Activated CD4-positive, alpha-beta memory T cell treated with anti-CD3 and anti-CD28 coated beads, Interleukin-2, amount 10 ng/mL, durations not matched to agents 7 days and 5 days (primary cell): ENCODE measurements at places on chromosomes 2 and 18. TPM values are rescaled to one million over a fixed set of nuclear protein-coding genes. Genes with fewer than 3 reads are reported as not detected.

LTBP1 gene
- total RNA-seq, result 0.33 TPM

ABCB11 gene
- total RNA-seq, result not detected

TUBB8B gene
- not detected for total RNA-seq

SH2D6 gene
- 1.5 TPM for total RNA-seq

HMSD gene
- 8.5 TPM for total RNA-seq

DYNAP gene
- not detected for total RNA-seq

ICOS gene
- 63.0 TPM for total RNA-seq
